ENCODE measurements at places on chromosomes 6 and 20.

DNA sequence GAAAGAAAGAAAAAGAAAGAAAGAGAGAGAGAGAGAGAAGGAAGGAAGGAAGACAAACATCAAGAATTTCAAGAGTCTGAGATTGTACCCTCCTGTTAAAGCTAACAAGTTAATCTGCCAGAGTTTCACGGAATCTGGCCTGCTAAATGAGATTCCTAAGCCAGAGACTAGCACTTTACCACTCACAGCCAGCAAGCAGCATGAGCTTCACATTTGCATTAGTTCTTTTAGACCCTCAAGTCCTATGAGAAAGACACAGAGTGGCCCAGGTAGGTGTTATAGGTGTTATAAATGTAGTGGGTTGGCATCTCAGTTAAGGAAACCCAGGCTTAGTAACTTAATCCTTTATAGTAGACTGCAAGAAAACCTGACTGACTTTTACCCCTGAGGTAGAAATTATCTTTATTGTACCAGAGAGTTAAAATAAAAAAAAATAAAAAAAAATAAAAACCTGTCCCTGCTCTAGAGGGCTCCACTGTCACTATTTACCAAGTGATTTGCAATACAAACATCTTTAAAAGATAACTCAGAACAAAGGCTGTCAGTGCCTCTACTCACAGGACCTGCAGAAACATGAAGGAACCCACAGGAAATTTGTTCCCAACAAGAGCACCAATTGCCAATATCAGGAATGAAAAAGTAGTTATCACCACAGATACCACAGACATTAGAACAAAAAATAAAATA lies 9.7 kb upstream of the IBTK start:
- ATAC-seq, result no peak

DNA sequence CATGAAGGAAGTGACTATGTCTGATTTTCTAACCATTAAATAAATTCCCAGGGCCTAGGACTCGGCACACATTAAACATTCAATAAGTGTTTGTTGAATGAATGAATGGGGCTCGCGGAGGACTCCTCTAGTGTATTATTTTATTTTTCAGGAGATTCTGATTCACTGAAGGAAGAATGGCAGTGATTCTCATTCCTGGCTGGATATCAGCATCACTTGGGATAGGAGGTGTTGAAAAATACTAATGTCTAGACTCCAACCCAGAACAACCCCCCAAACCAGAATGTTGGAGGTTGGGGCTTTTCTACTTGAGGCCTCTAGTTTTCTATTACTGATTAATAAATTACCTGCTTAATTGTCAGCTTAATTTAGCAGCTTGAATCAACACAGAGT lies 195.4 kb downstream of the BTBD3 start:
- no peak for ATAC-seq

GRCh38 chr6:41640426-41640825 lies 2.2 kb downstream of the MDFI start:
- ATAC-seq, result no peak

GRCh38 chr6:33314515-33314942 lies 651 bp upstream of the TAPBP start:
- ATAC-seq, result peak; percentile 63

GRCh38 chr6:90610751-90611542 lies 24.1 kb upstream of the MAP3K7 start:
- ATAC-seq, result peak; percentile 83

DNA sequence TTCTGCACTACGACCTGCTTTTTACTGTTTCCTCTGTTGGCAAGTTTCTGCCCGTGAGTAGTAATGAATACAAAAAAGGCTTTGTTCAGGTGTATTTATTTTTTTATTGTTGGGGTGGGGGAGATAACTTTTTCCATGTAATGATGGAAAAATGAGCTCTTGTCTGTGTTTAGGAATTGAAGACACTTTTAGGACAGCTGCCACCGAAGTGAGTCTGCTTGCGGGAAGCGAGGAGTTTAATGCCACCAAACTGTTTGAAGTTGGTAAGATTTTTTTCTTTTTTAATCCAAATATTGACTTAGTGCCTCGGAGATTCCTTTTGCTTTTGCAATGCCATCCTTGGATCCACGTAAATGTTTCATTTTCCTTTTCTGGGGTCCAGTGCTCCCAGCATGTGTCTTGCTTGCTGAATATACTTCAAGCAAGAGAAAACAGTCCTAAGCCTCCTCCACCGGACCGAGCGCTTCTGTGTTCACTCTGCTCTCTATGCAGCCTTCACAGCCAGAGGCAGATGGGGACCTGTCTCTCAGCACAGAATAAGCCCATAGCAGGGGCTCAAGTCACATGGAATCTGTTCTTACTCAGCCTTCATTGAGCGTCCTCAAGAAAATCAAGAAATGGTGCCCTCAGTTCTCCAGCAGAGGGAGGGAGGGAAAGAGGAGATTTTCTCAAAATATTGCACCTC lies 71.3 kb downstream of the ISM1 start:
- no peak for ATAC-seq

DNA sequence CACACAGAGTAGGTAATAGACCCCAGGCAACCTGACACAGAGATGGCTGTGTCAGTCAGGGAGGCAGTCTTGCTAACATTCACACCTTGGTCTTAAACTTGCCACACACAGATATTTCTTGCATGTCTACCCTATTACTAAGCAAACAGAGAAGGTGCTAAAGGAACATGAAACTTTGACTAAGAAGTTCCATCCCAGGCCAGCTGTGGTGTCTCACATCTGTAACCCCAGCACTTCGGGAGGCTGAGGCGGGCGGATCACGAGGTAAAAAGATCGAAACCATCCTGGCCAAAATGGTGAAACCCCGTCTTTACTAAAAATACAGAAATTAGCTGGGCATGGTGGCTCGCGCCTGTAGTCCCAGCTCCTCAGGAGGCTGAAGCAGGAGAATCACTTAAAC lies 222.4 kb upstream of the JARID2 start:
- peak; percentile 94 for ATAC-seq

DNA sequence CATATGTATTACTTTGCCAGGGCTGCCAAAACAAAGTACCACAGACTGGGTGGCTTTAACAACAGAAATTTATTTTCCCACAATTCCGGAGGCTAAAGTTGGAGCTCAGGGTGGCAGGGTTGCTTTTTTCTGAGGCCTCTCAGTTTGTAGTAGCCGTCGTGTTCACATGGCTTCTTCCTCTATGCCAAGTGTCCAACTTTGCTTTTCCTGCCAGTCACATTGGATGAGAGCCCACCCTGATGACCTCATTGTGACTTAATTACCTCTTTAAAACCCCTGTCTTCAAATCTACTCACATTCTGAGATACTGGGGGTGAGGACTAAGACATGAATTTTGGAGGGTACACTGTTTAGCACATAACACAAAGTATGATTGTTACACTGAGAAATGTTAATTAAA lies 9.9 kb upstream of the ECT2L start:
- ATAC-seq, result no peak

- ATAC-seq, result no peak
Measured at GRCh38 chr6:8074213-8074612, 10.0 kb upstream of the BLOC1S5 start.

GRCh38 chr20:57078116-57078515 lies 188.3 kb downstream of the BMP7 start:
- ATAC-seq, result no peak

- ATAC-seq, result no peak
Measured at GRCh38 chr6:143734641-143735063, 56.9 kb downstream of the PHACTR2 start.

GRCh38 chr6:25322692-25323091 lies 43.5 kb downstream of the CARMIL1 start:
- no peak for ATAC-seq

DNA sequence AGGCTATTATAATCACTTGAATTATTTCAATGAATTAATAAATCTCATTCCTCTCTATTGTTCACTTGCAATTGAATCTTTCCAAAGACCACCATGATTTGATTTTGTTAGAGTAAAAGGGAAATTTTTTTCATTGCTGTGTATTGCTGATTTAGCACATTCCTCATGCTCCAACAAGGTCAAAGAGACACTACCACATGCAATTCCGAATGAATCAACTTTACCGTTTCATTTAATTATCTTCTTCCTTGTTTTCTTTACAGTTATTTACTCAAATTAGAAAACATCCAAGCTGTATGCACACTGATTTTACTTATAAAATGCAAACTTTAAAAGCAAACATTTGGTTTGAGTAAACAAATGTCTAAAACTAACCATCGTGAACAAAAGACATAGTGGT lies 967 bp downstream of the KIAA0408 start:
- no peak for ATAC-seq

DNA sequence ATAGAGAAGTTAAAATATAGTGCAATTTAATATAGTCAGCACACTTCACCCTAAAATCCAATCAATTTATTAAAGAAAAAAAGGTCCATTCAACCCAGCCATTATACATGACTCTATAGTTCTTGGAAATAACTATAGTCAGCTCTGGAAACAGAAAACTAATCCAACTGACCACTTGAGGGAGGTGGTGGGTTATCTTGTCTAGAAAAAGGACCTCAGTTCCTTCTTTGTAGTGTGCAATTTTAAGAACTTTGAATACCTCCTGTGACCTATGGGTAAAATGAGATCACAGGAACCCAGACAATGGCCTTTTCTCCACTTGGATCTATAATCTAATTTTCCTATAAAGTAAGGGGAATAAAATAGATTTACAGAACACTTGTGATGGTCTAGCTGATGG lies 163.6 kb upstream of the CENPW start:
- no peak for ATAC-seq

DNA sequence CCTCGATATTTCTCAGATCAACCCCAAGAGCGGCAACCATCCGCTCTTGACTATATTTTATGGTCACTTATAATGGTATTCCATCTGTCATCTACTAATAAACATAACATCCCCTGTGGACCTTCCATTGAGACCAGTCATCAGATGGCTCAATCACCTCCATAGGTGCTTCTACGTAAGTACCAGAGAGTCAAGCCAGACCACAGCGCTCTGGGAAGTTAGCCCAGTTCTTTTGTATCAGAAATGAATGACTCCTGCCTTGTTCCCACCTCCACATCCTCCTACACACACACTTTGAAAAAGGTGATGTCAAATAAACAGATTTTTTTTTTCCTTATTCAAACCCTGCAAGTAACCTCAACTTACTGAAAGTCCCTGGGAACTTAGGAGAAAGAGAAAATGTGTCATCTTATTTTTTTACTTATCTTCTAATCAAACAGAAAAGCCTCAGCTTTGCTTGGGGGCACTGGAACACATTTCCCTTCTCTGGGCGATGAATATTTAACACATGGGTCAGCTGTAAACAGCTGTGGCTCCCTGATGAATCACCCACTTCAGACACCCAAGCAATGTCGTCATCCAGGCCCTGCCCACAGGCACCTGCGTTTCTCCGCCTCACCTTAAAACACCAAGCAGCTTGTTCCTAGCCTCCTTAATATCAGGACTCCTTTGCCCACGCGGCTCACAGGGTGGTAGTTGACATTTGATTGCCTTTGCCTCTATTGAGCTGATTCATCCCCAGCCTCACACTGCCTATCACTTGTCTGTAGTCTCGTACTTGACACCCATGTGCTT lies 121.4 kb upstream of the LY86 start:
- no peak for ATAC-seq

DNA sequence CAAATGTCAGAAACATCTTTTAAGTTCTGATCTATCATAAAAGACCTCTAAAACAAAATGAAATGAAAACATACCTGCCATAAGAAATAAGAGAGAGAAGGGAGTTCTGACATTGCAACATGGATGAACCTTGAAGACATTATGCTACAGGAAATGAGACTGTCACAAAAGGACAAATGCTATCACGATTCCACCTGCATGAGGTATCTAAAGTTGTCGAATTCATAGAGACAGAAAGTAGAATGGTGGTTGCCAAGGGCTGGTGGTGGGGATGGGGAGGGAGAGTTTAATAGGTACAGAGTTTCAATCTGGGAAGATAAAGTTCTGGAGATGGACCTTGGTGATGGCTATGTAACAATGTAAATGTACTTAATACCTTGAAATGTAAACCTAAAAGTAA lies 3.3 kb downstream of the EZR start:
- ATAC-seq, result no peak

DNA sequence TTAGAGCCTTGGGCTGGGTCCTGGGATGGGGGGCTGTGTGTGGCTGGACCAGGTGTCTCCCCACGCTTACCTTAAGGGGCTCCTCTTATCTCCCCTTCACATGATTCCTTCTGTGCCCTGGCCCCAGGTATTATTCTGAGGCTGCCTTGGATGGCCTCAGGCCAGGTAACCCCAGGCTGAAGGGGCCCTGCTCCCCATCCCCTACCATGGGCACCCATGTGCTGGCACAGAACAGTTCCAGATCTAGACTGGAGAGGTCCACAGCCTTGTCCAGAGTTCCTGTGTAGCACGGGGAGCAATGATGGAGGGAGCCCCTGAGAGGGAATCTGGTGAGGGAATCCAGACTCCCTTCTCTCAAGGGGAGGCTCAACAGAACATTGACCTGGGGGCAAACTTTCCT lies 32.1 kb downstream of the MOCS1 start:
- ATAC-seq, result no peak

DNA sequence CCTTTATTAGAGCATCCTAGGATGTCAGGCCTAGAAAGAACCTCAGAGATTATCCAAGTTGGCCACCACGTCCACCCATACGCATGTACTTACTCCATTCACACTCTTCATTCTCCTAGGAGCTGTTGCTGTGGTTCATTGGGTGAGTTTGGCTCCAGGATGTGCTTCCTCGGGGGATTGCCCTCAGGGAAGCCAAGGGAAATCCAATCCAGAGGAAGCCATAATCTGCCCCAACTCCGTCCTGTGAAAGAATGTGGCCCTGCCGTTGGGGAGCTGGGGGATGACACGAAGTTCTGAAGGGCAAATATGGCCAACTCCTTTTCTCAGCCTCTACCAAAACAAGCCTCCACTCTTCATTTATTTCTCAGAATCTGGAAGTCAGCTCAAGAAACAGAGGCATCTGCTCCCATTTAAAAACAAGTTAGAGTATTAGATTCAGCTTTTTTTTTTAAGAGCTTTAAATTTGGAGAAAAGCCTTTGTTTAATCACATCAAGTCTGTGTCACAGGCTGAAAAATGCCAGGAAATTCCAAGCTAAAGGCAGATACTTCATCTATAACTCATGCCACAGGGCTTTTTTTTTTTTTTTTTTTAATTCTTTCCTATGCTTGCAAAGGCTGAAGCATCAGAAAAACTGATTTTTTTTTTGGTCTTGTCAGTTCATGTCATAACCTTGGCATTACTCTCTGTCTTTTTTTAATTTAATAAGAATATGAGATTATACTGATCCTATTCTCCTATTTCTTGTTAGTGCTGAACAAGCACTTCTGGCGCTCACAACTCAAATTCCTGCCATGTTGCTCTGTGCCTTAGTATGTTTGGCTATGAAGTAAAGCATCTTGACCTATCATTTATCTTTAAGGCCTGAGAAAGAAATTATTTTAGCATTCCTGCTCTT lies 480.9 kb upstream of the MARCKS start:
- ATAC-seq, result no peak
